Stimulated activated CD4-positive, alpha-beta T cell treated with anti-CD3 and anti-CD28 coated beads, Interleukin-15, amount 100 ng/mL, for 1 hour (primary cell): ENCODE measurements at places on chromosomes 2 and 18.
A peak's percentile ranks its signal among the peaks of the same experiment; 100 is the strongest.

DNA sequence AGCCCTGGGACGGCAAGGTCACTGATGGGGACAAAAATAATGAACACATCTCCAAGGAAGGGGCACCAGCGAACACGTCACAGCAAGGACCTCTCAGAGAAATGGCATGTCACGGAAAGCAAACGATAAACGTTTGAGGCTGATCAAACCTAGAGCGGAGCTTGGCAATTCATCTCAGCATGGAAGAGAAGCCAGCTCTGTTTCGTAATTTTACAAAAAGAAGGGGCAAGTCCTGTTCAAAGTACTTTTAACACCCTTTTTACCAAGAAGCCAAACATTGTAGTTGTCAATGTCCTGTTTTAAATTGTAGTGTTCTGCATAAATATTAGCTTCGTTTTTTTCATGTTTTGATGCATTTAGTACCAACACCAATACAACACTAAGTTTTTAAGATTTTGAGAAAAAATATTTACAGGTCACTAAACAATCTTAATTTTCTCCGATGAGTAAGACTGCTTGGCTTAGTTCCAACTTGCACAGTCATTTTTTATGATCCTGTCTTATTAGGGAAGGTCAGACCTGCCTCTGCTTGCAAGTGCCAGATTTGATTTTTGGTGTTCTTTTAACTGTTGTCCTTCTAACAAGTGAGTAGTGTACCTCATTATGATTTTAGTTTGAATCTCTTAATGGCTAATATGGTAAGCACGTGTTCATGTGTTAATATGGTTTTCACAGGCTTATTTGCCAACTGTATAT, 818.5 kb upstream of the SALL3 start:
- no peak for DNase-seq

- DNase-seq = no peak
Measured at GRCh38 chr2:43220229-43220751, 6.1 kb downstream of the ZFP36L2 start.

- no peak for DNase-seq
Measured at GRCh38 chr18:27583466-27583865, 398.4 kb upstream of the CHST9 start.

DNA sequence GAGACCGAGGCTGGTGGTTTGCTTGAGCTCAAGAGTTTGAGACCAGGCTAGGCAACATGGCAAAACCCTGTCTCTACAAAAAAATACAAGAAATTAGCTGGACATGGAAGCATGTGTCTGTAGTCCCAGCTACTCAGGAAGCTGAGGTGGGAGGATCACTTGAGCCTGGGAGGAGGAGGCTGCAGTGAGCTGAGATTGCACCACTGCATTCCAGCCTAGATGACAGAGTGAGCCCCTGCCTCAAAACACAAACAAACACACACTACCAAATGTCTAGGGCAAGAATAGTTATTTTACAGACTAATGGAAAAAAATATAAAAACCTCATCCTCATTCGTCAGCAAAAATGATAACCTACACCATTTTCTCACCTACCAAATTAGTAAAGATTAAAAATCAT, 15.3 kb downstream of the BUB1 start:
- no peak for DNase-seq

GRCh38 chr2:119748135-119748534, 11.6 kb upstream of the PTPN4 start:
- DNase-seq = no peak

DNA sequence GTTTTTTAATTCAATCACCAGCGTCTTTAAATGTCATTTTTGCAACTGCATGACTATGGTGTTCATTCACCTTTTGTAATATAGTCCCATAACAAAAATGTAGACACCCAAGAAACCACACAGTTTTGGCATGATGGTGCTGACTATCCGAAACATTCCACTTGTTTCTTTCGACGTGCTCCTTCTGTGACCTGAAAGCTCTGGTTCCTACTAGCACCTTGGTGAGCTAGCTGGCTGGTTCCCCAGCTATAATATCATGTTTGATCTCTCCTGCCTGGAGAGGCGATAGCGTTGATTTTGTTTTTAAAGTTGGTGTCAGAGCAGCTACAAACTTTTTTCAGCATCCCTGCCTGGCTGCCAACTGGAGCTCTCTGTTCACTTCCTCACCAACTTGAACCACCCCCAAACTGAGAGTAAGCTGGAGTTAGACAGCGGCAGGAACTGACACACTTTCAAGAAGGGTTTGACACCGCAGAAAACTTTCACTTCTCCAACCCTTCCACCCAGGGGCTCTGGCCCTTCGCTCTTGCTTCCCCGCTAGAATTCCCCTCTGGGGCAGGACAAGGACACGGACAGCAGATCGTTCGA, 1.1 kb downstream of the ATAD2B start:
- DNase-seq = peak; percentile 25

DNA sequence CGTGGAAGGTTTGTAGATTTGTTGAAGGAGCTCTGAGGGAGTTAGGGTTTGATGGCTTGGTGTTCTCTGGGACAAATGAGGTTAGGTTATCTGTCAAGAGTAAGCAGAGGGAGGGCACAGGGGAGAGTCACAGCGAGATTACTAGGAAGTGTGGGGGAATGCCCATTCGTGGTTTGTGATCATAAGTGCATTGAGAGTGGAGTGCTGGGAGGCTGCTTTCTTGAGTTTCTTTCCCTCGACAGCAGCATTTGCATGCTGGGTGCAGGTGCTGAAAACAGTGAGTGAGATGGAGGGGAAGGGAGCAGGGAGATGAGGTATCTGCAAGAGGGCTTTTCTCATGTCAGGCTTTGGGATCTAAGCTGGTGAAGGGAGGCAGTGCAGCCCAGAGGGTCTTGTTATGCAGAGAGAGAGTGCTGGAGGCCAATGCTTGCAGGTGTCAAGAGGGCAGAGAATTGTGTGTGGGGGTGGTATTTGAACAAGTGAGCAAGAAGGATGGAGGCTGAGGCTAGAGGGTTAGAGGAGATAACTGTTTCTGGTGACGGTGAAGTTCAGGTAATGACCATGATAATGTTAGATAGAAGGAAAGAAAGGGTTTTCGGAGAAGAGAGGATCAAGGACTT, 8.8 kb downstream of the RALB start:
- DNase-seq = peak; percentile 6

DNA sequence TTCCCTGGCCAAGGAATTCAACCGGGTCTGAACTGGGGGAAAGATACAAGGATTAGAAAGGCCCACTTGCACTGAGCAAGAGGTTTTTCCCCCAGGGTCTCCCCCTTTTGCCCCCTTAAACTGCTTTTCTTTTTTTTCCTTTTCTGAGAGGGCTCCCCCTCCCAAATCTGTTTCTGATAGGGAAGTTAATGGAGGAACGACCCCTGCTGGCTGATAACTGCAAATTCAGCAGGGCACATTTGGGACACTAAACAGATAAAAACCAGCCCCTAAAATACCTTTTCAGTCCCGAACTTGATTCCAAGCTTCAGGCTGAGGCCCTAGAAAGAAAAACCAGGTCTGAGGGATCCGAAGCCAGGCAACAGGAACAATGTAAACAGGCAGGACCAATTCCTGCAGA, 1012.4 kb upstream of the CRIM1 start:
- DNase-seq = no peak

- no peak for DNase-seq
Measured at GRCh38 chr2:99445065-99445464, 44.8 kb downstream of the REV1 start.

DNA sequence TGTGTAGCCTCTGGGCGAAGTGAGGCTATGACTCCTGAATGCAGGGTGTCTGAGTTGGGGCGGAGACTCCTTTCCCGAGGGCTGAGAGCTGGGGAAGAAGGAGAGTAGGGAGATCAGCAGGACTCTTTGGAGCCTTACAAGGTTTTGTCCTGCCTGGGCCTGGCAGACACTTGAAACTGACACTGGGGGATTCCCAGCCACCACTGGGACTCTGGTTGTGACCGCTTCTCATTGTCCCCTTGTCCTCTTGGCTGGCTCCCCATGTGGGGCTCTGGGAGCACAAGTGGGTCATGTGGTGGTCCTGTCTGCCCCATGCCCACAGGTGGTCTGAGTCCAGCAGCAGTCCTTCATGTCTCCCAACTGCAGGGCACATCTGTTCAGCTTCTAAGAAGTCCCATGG, 78.2 kb upstream of the MGAT4A start:
- DNase-seq = no peak

- DNase-seq = no peak
Measured at GRCh38 chr2:119715409-119716283, 36.6 kb downstream of the TMEM177 start.

DNA sequence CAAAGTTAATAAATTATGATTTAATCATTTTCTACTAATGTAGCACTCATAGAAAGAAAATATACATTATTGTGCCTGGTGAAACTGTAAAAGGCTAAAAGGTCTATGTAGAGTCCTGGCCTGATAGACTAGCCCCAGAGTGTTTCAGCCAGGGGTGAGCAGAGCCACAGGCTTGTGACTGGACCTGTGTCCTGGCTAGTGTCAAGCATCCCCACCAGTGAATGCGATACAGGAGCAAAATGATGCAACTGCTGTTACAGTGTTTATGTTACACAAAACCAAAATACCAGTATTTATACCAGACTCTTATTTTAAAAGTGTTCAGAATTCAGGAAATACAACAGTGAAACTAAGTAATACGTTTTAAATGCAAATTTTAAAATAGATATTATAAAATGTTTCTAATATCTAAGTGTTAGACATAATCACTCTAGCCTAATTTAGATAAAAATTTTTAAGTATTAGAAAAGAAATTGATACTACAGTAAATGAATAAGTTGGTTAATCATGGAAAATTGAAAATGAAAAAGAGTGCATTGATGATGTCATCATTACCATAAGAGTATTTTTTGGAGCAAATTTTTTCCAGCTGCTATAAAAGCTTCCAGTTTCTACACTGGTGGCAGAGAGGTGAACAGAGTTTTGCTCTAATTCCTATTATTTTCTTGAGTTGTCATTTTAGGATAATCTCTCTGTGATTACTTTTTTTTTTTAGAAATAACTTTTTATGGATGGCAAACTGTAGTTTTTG, 6.2 kb upstream of the TSPYL6 start:
- DNase-seq = no peak

DNA sequence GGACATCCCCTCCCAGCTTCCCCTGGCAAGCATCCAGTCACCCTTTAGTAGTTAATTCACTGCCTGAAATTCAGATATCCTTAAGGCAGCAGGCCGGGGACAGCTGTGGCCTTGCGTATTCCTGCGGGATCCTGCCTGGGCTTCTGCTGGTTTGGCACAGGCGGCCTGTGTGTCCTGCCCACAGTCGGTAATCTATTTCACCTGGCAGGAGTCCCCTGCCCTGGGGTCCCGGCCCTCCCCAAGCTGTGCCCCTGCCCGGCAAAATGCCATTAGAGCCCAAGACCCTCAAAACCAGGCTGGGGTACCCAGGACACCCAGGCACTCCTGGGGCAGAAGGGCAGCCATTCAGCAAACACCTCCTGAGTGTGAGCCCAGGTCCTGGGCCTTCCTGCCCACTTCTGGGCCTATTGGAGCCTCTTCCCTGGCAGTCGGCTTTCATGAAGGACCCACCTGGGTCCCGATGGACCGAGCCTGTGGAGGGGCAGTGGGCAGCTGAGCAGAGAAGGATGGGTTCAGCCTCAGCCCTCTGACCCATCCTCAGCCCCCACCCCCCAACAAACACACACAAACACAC, 11.6 kb downstream of the CROCC2 start:
- no peak for DNase-seq

- DNase-seq = no peak
Measured at GRCh38 chr2:96099861-96100798, 16.2 kb downstream of the ADRA2B start.

- no peak for DNase-seq
Measured at GRCh38 chr2:109408043-109408335, 205.8 kb downstream of the SEPTIN10 start.

DNA sequence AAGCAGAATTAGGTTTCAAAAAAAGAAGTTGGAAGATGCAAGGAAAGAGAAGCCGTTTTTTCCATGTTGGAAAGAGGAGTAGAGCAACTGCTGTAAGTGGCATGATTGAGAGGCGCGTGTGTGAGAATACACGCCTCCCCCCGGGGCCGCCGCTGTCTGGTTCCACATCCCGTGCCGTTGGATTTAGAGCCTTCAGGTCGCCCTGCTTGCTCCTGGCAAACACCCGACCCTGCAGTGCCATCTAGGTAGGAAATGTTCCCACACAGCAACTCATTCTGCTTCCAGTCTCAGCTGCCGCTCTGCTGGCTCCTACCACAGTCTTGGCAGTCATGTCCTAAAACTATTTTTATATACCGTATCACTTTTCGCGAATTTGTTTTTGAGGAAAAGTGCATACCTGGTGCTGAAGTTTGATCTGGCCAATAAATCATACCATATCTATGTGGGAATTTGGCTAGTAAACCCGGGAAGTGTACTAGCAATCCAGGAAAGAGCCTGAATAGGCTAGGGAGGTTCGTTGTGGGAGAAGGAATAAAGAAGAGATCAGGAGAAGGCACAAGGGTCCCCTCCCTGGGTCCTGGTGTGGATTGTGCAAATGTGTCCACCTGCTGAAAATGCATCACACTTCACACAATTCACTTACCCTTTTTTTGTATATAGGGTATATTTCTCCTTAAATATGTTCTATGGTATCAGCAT, 372.7 kb downstream of the FBXO15 start:
- no peak for DNase-seq

- no peak for DNase-seq
Measured at GRCh38 chr2:71463342-71463654, 9.9 kb downstream of the DYSF start.

- DNase-seq = no peak
Measured at GRCh38 chr2:158509928-158510797, 53.4 kb downstream of the PKP4 start.

DNA sequence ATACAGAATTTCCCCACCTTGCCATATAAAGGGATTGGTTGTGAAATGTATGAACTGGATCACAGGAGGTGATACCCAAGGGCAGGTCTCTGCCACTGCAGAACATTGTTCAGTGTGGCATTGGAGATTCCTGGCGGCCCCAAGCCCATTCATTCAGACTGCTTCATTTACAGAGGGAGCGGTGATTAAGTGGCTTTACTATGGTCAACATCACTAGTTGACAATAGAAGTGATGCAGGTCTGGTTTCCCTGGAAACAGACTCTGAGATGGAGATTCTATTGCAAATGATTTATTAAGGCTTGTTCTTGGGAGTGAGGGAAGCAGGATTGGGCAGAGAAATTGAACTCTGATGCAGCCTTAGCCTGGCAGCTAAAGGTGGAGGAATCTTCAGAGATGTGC, 62.4 kb downstream of the ZDBF2 start:
- DNase-seq = no peak

DNA sequence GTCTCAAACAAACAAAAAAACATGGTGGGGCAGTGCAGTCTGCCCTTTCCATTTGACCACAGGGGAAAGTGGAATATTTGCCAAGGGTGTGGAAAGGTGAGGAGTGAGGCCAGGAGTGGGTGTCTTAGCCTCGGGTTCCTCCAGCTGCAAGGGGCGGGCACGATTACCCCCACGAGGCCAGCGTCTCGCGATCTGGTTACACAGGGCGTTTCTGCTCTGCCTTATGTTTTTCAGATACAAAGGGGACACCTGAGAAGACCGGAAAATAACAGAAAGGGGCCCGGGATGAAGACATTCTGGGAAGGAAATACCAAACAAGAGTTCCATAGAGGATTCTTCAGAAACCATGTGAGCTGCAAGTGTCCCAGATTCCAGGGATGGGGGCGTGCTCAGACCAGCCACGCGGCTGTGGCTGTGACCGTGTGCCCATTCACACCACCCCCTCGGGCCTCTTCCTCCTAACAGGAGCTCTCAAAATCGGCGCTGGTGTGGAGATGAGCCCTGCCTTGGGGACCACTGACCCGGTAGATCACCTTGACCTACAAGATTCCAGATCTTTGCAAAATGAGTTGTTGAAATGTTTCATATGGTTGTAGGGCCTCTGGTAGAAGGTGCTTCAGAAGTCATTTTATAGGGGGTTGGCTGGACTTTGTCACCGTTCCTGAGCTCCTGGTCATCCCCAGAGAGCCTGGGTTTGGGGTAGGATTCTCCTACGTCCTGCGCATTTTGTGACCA, 34.2 kb downstream of the FAM178B start:
- DNase-seq = no peak
